ENCODE measurements at places on chromosomes 6 and 20. TPM values are rescaled to one million over a fixed set of nuclear protein-coding genes. Genes with fewer than 3 reads are reported as not detected.

DNA sequence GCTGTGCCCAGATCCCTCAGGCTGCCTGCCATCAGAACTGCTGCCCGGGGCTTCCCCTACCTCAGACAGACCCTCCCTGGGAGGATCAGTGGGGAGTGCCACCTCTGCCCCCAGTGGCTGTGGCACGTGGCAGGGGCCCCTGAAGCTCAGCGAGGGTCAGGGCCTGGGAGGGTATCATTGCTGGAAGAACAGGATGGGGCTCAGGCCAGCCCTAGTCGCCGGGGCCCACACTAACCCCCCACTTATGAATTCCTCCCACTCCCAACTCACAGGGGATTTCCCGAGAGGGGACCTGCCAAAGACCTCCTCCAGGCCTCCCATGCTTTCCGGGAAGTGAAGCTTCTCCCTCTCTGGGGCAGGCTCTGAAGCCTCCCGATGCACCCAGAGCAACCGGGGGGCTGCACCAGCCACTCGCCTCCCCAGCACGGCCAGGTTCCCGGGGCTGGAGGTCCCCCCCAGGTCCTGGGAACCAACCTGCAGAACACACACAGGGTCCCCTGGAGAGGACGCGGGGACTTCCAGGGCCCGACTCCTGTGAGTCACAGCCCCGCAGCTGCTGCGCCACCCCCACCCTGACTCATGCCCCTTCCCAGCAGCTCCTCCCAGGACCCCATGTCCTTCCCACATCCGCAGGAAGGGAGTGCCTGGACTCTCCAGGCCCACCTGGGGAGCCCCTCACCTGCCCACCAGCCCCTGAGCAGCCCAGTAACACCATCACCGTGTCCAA, 2.5 kb downstream of the TNFRSF6B start:
- DNase-seq: peak; percentile 97

- no peak for DNase-seq
These were observed 14.5 kb downstream of the SERPINB1 start for GRCh38 chr6:2827142-2827541.

DNA sequence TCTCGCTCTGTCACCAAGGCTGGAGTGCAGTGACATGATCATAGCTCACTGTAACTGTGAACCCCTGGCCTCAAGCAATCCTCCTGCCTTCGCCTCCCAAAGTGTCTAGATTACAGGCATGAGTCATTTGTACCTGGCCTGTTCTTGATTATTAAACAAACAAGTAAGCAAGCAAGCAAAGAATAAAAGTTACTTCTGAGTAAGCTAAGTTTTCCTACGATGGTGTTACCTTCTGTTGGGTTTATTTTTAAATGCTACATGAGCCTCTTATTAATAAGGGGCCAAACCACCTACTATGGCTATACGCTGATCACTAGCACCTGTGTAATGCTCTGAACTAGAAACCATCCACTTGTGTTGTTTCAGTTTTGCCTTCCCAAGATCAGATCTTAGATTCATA, 50.8 kb downstream of the IL22RA2 start:
- no peak for DNase-seq

The OR2W1 gene
- not detected for total RNA-seq

GRCh38 chr6:45187836-45188235, 140.3 kb upstream of the RUNX2 start:
- peak; percentile 46 for DNase-seq

DNA sequence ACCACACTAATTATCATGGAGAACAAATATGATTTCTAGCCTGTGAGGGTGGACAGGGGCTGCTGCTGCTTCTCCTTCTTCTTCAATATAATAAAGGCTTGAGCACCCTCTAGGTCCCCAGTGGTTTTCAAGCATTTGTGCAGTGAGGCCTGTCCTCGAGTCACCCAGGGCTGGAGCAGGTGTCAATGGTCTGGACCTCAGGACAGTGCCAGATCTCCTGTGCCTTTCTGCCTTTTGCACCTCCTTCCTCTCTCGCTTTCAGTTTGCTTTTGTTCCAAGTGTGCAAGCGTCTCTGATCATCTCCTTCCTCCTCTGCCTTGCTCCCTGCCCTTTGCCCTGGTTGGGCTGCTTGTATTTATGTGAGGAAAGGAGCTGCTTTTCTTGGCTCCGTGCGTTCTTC, 152.2 kb upstream of the SYNDIG1 start:
- no peak for DNase-seq

Measured in A172 (cell line).